ENCODE measurements at places on chromosomes 7 and 10. TPM values are rescaled to one million over a fixed set of nuclear protein-coding genes. Genes with fewer than 3 reads are reported as not detected.

Gene BHLHA15
- polyA plus RNA-seq = 0.80 TPM

Gene PODXL
- polyA plus RNA-seq = 3.5 TPM

Gene OR6B1
- not detected for polyA plus RNA-seq

Gene SLIT1
- polyA plus RNA-seq = 0.02 TPM

Gene BCCIP
- 44.4 TPM for polyA plus RNA-seq

Gene HHEX
- polyA plus RNA-seq = 2.1 TPM

Gene TCAF2
- polyA plus RNA-seq = 6.8 TPM

Gene LIPK
- 1.2 TPM for polyA plus RNA-seq

Gene TAS2R39
- polyA plus RNA-seq = not detected

Gene BRAT1
- 15.6 TPM for polyA plus RNA-seq

Gene ODAD2
- 0.12 TPM for polyA plus RNA-seq

Gene C10orf67
- 0.08 TPM for polyA plus RNA-seq
